Testis (tissue), 5 donors: ENCODE measurements at places on chromosomes 12 and 14. TPM values are rescaled to one million over a fixed set of nuclear protein-coding genes. Genes with fewer than 3 reads are reported as not detected.
A peak's percentile ranks its signal among the peaks of the same experiment; 100 is the strongest.

DNA sequence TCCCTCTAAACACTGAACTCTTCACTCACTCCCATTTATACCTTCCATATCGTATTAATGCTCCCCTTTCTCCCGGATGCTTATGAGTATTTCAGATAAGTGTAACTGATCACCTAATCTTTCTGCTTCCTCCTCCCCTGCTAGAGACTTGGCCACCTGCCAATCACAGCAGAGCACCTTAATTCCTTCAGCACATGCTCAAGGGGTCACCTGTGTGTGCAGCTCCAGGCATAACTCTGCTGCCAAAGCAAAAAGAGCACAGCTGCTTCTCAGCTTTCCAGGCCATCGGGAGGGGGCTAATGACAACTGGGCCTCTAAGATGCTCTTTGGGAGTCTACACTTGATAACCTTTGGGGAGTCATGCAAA is 106.9 kb upstream of the DYRK2 start:
- no peak overlapping the region for H3K27ac ChIP-seq
- H3K4me3 ChIP-seq = no peak overlapping the region
- no peaks in the 10 kb centered on the region for H3K27me3 ChIP-seq
- DNase-seq = no peak
- no peaks in the 10 kb centered on the region for H3K4me1 ChIP-seq
- no peaks in the 10 kb centered on the region for H3K36me3 ChIP-seq

Gene BMP4
- 3.5 TPM for total RNA-seq

DNA sequence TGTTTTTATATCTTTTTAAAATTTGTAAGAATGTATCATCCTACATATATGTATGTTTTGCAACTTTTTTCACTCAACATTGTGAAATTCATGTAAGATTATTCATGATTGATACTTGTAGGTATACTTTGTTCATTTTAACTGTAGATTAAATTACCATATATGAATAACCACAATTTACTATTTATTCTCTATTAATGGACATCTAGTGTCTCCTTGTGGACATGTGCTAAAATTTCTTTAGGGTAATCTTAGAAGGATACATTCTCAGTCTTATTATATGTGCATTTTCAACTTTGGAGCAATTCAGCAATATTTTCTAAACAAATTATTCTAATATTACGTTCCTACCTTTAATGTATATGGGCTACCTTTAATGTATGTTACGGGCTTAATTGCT is 192.4 kb downstream of the FUT8 start:
- H3K4me1 ChIP-seq = no peaks in the 10 kb centered on the region
- no peaks in the 10 kb centered on the region for H3K36me3 ChIP-seq
- H3K4me3 ChIP-seq = no peak overlapping the region
- no peak overlapping the region for H3K27ac ChIP-seq
- no peaks in the 10 kb centered on the region for H3K27me3 ChIP-seq

- H3K4me3 ChIP-seq = no peak overlapping the region
- no peak overlapping the region for H3K27ac ChIP-seq
- no peaks in the 10 kb centered on the region for H3K36me3 ChIP-seq
- no peaks in the 10 kb centered on the region for H3K27me3 ChIP-seq
- no peak for DNase-seq
These were observed 95.2 kb downstream of the PRKCH start for GRCh38 chr14:61416591-61416990.

DNA sequence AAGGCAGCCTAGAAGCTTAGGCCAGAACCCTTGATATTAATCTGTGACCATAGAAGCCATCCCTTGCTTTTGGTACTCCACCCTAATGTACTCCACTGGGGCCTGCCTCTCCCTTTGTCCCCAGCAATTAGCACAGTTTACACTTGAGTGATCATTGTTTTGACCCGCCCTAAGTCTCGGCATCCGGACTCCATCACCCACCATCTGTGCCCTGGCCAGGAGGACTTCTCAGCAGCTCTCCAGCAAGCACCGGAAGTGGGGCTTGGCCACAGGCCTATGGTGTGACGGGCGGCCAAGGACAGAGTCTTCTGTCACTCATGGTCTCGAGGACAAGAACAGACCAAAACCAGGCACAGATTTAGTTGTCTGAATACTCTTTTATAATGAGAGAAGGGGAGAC is 126.5 kb upstream of the NTF3 start:
- H3K4me1 ChIP-seq = no peaks in the 10 kb centered on the region
- no peak overlapping the region for H3K4me3 ChIP-seq
- no peak for DNase-seq
- no peak overlapping the region for H3K27ac ChIP-seq
- no peaks in the 10 kb centered on the region for H3K27me3 ChIP-seq

Gene INTS13
- 18.2 TPM for total RNA-seq

GRCh38 chr12:114984634-114985061 is 300.7 kb upstream of the TBX3 start:
- H3K36me3 ChIP-seq = no peaks in the 10 kb centered on the region
- no peaks in the 10 kb centered on the region for H3K27me3 ChIP-seq

GRCh38 chr14:61042220-61042619 is 61.2 kb downstream of the SLC38A6 start:
- no peaks in the 10 kb centered on the region for H3K4me1 ChIP-seq
- H3K36me3 ChIP-seq = no peaks in the 10 kb centered on the region
- H3K27ac ChIP-seq = no peak overlapping the region
- DNase-seq = no peak

Gene GALNT16
- total RNA-seq = 6.3 TPM

GRCh38 chr12:102816816-102817434 is 100.1 kb downstream of the PAH start:
- DNase-seq = peak; percentile 22
- peaks cover 4% of the 10 kb centered on the region for H3K4me1 ChIP-seq
- no peak overlapping the region for H3K4me3 ChIP-seq
- H3K27me3 ChIP-seq = no peaks in the 10 kb centered on the region

DNA sequence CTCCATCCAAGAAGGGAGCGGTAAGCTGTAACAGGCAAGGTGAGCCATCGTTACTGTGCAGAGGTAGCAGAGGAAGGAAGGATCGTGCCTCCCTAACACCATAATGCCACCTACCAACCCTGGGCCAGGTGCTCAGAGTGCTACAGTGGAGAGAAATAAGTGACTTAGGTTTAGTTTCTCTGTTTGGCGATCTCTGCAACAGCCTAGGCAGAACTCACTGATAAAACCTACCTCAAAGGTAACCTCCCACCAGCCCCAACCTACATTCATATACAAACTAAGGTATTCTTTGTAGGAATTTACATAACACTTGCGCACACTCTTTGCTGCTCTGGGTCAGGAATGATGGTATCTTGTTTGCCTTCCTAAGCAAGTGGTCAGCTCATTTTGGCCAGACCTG is 93.4 kb upstream of the TMEM132D start:
- DNase-seq = no peak
- H3K4me3 ChIP-seq = no peak overlapping the region

DNA sequence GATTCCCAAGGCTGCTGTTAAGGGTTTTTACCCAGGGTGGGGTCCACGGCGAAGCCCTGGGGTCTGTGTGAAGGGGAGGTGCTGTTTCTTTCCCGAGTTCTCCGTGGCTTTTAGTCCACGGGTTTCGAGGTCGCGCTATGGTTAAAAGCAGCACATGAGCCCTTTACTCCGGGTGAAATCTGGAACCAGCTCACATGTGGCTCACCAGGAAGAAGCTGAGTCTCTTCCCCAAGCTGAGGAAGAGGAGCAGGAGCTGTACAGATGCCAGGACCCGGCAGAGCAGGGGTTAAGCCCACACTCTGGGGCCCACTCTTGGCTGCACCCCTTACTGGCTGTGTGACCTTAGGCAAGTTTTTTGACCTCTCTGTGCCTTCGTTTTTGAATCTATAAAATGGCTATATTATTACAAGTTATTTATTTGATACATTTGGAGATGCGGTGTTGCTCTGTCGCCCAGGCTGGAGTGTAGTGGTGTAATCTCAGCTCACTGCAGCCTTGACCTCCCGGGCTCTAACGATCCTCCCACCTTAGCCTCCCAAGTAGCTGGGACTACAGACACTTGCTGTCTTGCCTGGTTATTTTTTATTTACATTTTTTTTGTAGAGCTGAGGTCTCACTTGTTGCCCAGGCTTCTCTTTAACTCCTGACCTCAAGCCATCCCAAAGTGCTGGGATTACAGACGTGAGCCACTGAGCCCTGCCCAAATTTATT is 266.3 kb downstream of the AACS start:
- DNase-seq = peak; percentile 65
- H3K4me3 ChIP-seq = peak overlapping the region; percentile 57
- no peaks in the 10 kb centered on the region for H3K36me3 ChIP-seq
- no peaks in the 10 kb centered on the region for H3K27me3 ChIP-seq

DNA sequence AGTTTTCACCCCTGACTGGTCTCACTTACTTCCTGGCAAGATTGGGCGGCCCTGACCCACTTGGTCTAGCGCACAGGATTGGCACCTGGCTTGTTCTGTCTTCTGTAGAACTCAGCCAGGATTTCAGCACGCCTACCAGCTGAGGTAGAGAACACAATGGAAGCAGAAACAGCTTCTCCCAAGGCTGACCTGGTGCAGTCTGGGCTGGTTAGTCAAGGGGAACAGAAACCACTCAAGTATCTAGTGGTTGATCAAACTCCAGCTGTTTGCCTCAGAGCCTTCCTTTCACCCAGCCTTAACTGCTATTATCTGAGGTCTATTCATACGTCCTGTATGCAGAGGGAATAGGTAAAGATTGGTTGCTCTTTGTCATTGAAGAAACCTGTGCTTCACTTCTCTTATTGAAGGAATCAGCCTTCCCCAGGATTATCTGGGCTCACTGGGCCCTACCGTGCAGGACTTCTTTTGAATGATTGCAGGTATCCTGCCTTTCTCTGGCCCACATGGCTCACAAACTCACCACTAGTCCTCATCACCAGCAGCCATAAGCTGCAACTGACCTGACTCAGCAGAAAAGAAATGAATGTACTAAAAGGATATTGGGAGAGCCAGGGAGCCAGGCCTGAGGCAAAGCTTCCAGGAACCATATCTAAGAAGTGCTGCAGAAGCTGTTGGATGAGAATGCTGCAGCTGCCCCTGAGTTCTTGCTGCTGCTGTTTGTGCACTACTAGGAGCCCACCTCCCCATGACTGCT is 2.5 kb upstream of the PLEKHD1 start:
- DNase-seq = no peak
- H3K27me3 ChIP-seq = no peaks in the 10 kb centered on the region
- no peaks in the 10 kb centered on the region for H3K36me3 ChIP-seq
- no peak overlapping the region for H3K27ac ChIP-seq

- H3K36me3 ChIP-seq = no peaks in the 10 kb centered on the region
- DNase-seq = no peak
- no peaks in the 10 kb centered on the region for H3K4me1 ChIP-seq
- H3K4me3 ChIP-seq = no peak overlapping the region
- no peak overlapping the region for H3K27ac ChIP-seq
These were observed 13.7 kb downstream of the CHFR start for GRCh38 chr12:132873724-132874123.

- no peak overlapping the region for H3K4me3 ChIP-seq
- no peaks in the 10 kb centered on the region for H3K36me3 ChIP-seq
- H3K4me1 ChIP-seq = no peaks in the 10 kb centered on the region
- DNase-seq = no peak
- H3K27me3 ChIP-seq = no peaks in the 10 kb centered on the region
- no peak overlapping the region for H3K27ac ChIP-seq
These were observed 653.9 kb upstream of the TBX3 start for GRCh38 chr12:115337693-115338543.

DNA sequence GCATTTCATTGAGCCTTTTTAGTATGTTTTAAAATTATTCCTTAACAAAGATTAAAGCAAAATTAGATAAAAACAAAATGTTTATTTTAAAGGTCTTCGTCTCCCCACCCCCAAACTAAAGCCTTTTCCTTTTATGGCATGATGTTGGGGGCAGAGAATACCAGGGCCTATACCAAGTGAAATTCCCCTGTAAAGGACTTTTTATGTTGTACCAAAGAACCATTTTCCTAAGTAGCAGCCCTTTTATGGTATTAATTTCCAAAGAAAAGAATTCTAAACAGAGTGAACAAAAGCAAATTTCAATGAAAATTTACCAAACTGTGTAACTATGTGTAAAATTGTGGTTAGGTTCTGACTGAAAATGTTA is 71.9 kb upstream of the GNPNAT1 start:
- no peak overlapping the region for H3K4me3 ChIP-seq
- H3K36me3 ChIP-seq = no peaks in the 10 kb centered on the region
- no peaks in the 10 kb centered on the region for H3K4me1 ChIP-seq
- no peak for DNase-seq
- no peaks in the 10 kb centered on the region for H3K27me3 ChIP-seq

DNA sequence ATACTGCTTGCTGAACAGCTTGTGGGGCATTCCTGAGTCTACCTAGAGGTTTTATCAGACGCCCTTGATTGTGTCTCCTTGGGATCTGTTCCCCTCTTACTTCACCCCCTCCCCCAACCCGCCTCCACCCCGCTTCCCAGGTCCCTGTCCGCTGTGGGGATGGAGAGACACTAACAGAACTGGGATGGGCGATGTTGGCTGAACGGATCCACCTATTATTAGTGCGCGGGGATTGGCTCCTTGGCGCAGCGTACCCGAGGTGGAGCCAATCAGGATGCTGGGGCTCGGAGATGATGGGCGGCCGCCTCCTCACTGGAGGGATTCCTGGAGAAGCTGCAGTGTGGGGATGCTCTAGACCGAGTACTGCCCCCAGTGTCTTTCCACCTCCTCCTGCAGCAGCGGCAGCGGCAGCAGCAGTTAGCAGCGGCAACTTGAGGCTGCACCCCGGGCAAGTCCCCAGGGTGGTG is at the start of gene SYT1:
TSS of gene SYT1 (plus strand) at position 372 of the 467 bp plus-strand sequence.
- H3K36me3 ChIP-seq = no peaks in the 10 kb centered on the region
- H3K27ac ChIP-seq = no peak within 1 kb of the TSS
- H3K4me1 ChIP-seq = peaks cover 4% of the 10 kb centered on the region
- H3K4me3 ChIP-seq = peak within 1 kb of the TSS; percentile 38
- H3K27me3 ChIP-seq = no peaks in the 10 kb centered on the region
- DNase-seq = peak; percentile 64

DNA sequence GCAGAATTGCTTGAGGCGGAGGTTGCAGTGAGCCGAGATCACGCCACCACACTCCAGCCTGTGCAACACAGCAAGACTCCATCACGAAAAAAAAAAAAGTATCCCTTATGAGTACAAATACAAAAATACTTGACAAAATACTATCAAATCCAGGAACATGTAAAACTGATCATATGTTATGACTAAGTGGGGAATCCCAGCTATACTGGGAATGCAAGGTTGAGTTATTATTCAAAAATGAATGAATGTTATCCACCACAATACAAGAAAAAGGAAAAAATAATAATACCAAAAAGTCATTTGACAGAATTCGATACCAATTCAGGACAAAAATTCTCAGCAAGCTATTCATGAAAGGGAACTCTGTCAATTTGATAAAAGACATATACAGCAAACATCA is 32.6 kb downstream of the MOK start:
- DNase-seq = no peak
- peaks cover 1% of the 10 kb centered on the region for H3K4me1 ChIP-seq
- H3K36me3 ChIP-seq = no peaks in the 10 kb centered on the region

Gene ACSS3
- total RNA-seq = 17.1 TPM

DNA sequence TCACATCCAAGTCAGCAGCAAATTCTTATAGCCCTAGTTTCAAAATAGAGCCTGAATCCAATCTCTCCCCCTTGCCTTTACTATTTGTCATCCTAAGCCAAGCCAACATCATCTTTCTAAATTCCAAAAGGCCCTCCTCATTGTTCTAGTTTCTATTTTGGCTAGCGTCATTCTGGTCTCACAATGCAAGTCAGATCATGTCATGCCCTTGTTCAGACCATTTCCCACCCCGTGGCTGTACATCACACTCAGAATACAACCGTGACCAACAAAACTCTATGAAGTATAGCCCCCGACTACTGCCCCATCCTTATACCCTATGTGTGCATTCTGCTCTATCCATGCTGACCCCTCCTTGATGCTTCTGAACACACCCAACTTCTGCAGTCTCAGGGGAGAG is 12.3 kb upstream of the GNG2 start:
- H3K4me3 ChIP-seq = no peak overlapping the region
- no peak overlapping the region for H3K27ac ChIP-seq
- DNase-seq = no peak

- peaks cover 3% of the 10 kb centered on the region for H3K4me1 ChIP-seq
- DNase-seq = no peak
- H3K27me3 ChIP-seq = no peaks in the 10 kb centered on the region
These were observed 70.3 kb downstream of the RIMBP2 start for GRCh38 chr12:130645751-130646150.

Gene SLC25A3
- total RNA-seq = 273 TPM

Gene RNASE2
- not detected for total RNA-seq
